ENCODE measurements at places on chromosomes 7 and 10. TPM values are rescaled to one million over a fixed set of nuclear protein-coding genes. Genes with fewer than 3 reads are reported as not detected.

GRCh38 chr10:7937315-7937945 lies 117.1 kb upstream of the GATA3 start:
- DNase-seq: no peak

GRCh38 chr7:27377988-27378387 lies 135.4 kb downstream of the EVX1 start:
- DNase-seq: no peak

DNA sequence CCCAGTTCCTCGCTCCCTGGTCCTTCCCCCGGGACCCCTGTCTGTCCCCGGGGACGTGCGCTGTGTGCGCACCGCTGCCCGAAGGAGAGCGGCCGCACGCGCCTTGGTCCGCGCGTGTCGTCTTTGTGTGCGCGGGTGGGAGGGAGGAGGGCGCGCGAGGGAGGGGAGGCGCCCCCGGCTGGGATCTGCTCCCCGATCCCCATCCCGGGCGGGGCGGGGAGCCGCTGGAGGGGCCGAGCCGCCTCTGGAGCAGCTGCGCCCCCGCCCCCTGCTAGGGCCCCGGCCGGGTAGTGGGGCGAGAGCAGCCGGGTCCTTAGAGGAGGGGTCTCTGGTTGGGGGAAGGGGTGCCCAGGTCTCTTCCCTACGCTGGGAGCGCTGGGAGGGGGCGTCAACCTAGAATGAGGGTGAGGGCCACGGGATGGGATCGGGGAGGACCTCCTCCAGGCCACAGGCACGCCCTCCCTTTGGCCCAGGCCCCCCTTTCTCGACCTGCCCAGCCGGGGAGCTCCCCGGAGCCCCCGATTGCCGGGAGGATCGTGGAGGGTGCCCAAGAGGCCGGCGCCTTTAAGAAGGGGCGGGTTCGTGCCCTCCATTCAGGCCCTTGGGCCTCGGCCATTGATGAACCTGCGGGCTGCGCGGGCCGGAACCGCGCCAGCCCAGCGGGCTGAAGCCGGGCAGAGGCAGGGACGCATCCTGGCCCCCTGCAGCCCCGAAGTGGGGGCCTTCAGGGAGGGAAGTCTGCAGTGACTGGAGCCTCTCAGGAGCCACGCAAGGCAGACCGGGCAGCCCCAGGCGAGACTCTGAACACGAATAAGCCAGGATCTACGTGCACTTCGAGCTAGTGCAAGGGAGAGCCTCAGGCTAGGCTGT lies 678 bp downstream of the SH2B2 start:
- no peak for DNase-seq

DNA sequence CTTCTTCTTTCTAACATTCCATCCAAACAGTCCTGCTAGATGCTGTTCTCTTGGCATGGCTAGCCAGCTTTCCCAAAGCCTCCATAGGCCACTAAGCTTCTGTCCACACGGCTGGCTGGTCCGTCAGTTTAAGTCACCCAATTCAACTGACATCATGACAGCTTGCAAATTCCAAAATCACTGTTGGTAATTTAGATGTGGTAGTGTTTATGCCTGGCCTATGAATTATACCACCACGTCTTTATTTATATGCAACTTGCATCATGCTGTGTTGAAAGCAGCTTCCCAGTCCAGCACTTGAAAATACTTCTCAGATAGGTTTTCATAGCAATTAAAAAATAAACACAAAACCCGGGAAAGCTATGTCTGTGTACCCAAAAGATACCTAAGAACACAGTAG lies 2.2 kb upstream of the VIM start:
- DNase-seq: no peak

The IRF5 gene
- 32.0 TPM for total RNA-seq

The RPS24 gene
- total RNA-seq: 2,044 TPM

The MALRD1 gene
- 2.3 TPM for total RNA-seq

The PRRT4 gene
- total RNA-seq: 0.49 TPM

The KCNH2 gene
- 17.7 TPM for total RNA-seq
